ENCODE measurements at places on chromosomes 6 and 20.

GRCh38 chr20:19903168-19903811 is 113.9 kb upstream of the NAA20 start:
- DNase-seq = no peak

DNA sequence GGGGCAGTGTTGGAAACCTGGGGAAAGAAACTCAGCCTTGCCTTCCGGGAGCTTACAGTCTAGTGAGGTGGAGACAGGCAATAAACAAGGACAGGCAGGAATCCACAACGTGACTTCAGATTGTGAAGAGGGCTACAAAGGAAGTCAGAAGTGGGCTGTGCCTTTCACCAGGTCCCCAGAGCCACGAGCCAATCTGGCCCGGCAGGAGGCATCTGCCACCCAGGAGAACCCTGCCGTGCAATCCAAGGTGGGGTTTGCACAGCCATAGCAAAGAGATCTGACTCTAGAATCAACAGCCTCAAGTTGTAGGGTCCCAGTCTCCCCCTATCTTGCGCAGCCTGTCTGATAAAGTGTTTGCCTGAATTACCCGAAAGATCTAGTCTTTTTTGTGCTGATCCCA is 5.5 kb downstream of the SLC32A1 start:
- no peak for DNase-seq

GRCh38 chr6:34692280-34692679 is 4.3 kb downstream of the ILRUN start:
- DNase-seq = no peak

GRCh38 chr20:51510169-51510568 is 32.4 kb downstream of the NFATC2 start:
- DNase-seq = no peak
